Skeletal muscle cell (primary cell): ENCODE measurements at places on chromosomes 7 and 10.
A peak's percentile ranks its signal among the peaks of the same experiment; 100 is the strongest.

GRCh38 chr10:63260860-63261251 is 127.7 kb downstream of the NRBF2 start:
- no peak for DNase-seq

GRCh38 chr7:103636153-103636552 is 190.1 kb upstream of the SLC26A5 start:
- DNase-seq = no peak

DNA sequence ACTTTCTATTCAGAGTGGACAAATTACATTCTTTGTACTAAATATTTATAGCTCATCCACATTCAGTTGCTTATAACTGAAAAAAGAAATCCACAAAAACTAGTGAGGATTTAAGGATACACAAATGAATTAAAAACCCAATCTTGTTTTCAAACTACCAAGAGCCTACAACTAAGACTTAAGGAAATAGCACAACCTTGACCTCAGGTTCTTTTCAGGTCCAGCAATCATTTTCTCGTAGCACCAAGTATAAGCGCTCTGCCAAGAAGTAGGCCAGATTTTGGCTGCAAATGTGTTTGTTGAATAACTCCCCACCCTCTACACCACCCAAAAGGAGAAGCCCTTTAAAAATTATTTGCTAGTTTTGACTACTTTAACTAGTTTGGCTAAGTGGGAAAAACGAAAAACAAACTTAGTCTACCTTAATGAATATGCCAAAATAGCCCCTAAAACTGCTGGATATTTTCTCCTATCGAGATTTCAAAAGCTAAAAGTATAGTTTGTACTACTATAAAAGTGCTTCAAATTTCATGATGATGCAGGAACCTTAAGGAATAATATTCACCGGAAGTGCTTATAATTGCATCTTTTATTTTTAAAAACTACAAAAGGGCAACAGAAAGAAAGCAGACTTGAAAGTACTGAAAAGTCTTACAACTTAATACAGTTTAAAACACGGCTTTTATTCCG is 2.7 kb upstream of the KMT2E start:
- no peak for DNase-seq

GRCh38 chr7:3649678-3650440 is 348.8 kb downstream of the SDK1 start:
- peak; percentile 14 for DNase-seq

DNA sequence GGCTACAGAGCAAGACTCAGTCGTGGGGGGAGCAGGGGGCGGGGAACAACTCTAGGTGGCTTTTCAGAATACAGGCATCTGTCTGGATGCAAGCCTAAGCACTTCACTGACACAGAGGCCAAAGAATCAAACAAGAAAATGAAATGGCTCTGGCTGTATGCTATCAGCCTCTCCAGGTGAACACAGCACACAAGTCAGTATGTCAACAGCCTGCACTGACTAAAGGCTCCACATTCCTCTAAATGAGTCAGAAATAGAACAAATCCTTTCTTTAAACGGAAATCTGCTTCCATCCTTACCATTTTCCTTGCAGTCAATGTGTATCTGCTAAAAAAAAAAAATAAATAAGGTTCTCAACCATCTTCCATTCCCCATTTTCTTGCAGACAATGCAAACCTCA is 88.3 kb downstream of the ARMH3 start:
- DNase-seq = no peak

DNA sequence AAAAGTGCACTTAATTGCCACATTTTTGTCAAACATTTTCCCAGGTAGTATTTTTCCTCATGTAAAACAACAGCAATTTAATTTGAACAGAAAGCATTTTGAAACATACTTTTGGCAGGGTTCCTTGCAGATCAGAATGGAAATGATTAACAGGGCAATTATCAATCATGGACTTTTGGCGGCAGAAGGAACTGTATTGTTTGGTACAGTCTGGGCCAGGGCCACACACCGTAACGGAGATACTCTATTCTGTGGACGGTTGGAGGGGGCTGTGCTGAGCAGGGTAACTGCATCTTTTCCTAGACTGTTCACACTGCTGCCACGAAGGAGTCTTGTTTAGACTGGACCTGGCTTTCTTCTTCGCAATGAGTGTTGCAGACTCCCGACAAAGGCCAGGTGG is 62.3 kb downstream of the EGFR start:
- DNase-seq = no peak

- DNase-seq = no peak
These were observed 39.3 kb downstream of the ANK3 start for GRCh38 chr10:60350400-60350799.

GRCh38 chr7:50262916-50263690 is 41.4 kb upstream of the IKZF1 start:
- DNase-seq = no peak

DNA sequence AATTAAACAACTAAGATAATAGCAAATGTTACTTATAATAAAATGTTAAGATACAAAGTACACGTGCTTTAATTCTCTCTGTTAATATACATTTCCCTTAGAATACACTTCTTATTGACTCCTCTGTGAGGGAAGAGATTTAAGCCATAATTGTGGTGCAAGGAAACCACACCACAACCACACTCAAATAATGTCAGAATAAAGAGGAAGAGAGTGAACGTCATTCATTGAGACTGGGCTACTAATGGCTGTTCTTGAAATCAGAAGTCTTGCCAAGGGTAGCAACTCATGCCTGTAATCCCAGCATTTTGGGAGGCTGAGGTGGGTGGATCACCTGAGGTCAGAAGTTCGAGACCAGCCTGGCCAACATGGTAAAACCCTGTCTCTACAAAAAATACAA is 10.0 kb downstream of the FAM171A1 start:
- DNase-seq = no peak

DNA sequence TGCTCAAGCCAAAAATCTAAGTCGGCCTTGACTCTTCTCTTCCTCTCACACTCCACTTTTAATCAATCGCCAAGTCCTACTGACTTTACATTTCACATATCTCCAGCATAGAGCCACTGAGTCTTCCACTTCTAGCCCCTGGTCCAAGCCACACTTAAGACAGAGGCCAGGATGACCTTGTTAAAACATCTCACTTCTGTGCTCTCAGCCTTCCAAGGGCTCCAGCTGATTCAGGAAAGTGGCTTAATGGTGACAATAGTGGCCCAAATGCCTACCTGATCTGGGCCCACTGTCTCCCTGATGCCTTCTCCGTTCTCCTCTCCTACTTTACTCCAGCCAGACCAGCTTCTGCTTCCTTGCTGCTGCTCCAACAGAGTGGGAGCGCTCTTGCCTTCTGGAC is 4.4 kb downstream of the TBATA start:
- DNase-seq = no peak

DNA sequence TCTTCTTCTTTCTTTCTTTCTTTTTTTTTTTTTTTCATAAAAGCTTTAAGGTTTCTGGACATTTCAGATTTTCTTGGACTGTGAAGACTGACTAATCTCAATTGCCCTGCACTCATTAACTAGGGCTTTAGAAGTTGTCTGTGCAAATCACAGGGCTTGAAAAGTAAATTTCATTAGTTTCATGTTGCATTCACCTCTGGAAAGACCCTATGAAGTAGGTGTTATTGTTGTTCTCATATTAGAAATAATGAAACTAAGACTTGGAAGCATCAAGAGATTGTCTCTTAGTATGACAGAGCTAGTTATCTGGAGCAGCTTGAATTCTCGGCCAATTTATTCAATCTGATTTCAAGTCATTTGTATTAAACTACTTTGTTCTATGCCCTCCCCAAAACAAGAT is 28.2 kb upstream of the SEMA3D start:
- no peak for DNase-seq

- no peak for DNase-seq
These were observed 721.1 kb upstream of the C7orf33 start for GRCh38 chr7:147869456-147869855.

DNA sequence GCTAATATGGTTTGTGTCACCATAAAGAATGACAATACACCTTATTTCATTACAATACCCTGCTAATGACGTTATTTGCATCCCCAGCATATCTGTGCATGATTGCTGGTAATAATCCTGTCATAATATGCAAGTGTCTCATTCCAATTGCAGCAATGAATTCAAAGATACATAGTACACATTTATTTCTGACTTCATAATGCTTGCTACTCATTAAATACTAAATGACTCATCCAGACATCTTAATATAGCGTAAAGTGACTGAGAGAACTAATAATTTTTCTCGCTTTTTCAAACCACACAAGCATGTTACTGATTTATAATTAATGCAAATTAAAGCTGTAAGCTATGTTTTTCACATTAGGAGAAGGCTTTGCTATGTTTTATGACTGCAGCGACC is 234.7 kb upstream of the MDFIC start:
- no peak for DNase-seq

GRCh38 chr7:42084263-42084662 is 152.7 kb downstream of the GLI3 start:
- DNase-seq = no peak

- DNase-seq = no peak
These were observed 182.9 kb downstream of the BMPER start for GRCh38 chr7:34087892-34088891.

GRCh38 chr10:75406462-75407223 is 5.1 kb upstream of the ZNF503 start:
- no peak for DNase-seq

DNA sequence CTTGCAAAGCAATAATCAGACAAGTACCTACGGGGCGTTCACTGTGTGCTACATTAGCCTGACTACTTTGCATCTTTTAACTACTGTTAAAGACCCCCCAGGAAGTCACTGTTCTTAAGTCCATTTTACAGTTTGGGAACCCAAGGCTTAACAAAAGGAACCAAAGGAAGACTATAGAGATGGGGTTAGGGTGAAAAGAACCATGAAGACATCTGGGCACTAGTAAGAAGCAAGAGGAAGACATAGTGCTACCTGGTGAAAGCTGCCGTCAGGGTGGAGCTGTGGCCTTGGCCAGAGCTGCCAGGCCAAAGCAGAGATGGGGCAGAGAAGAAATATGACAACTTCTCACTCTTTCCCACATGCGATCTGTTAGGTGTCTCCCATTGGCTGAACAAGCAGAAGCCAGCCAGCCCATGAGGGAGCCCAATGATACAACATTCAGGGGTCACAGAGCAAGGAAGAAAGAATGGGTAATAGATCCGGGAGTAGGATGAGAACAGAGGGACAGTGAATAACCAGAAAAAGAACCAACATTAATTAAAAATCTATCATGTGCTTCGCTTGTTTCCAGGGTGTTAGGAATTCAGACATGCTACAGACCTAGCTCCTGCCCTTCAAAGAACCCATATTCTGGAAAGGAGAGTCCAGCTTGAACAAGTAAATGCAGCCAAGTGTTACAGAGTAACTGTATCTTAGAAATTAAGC is 85.4 kb downstream of the ARID5B start:
- DNase-seq = no peak

- peak; percentile 68 for DNase-seq
These were observed 146.4 kb upstream of the LYZL2 start for GRCh38 chr10:30775779-30776591.

GRCh38 chr10:77162697-77163096 is 474.9 kb downstream of the KCNMA1 start:
- DNase-seq = no peak

GRCh38 chr7:98282703-98283102 is 1.2 kb downstream of the BRI3 start:
- DNase-seq = no peak

- DNase-seq = peak; percentile 81
These were observed 64.8 kb upstream of the MEOX2 start for GRCh38 chr7:15751191-15751701.

DNA sequence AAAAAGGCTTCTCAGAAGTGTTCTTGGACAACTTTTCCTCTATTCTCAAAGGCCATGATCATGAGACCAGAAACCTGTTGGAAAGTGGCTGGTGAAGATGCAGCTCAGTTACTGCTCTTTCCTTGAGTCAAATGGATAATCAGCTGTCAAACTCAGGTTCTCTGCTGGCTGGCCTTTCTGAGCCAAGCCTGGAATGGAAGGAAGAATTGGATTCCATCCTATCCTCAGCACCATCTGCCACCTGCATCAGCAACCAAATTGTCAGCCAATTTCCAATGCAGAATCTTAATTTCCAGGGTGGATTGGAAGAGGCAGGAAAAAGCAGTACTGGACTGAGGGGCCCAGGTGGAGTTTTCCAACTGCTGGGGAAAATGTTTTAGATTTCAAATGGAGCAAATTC is 631.7 kb downstream of the KCNMA1 start:
- no peak for DNase-seq

GRCh38 chr7:43454936-43455518 is 127.9 kb upstream of the STK17A start:
- no peak for DNase-seq

DNA sequence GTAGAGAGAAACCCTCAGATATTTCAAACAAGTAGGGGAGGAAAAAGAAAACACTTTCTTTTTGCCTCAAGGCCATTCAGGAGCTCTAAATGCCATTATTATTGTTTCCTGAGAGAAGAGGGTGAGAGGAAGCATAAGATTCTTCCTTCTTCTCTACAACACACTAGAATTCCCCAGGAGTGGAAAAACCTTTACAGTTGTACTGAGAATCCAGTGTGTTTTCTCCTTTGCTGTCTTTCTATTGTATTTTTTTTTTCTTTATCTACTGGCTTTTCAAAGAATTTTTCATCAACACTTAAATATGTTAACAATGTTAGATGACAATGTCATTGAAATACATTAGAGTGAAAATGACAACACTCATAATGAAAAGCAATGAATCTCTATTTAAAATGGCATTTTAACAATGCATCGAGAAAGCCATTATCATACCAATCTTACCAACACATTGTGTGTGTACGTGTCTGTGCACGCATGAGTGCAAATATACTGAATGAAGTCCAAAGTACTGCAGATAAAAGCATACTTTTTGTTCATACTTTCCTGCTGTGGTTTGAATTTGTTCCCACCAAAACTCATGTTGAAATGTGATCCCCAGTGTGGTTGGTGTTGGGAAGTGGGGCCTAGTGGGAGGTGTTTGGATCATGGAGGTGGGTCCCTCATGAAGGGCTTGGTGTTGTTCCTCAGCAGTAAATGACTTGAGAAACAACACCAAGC is 24.2 kb upstream of the MACC1 start:
- DNase-seq = peak; percentile 31
